Caco-2 (cell line): ENCODE measurements at places on chromosomes 5 and 9. TPM values are rescaled to one million over a fixed set of nuclear protein-coding genes. Genes with fewer than 3 reads are reported as not detected.

DNA sequence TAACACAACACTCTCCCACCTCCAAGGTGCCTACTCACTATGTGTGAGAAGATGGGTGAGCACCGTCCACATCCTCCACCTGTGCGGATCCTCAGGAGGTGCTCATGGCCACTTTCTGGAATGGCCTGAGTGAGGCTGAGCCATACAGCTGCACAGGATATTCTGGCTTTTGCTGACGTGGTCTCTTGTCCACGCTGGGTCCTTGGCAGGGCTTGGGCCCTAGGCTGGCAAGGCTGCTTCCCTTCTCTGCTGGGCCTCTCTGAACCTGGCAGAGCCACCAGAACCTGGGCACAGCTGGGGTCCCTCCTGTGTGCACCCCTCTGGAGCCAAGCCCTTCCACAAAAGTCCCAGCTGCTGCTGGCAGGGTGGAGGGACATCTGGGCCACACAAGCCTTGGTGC lies 56.4 kb upstream of the IER5L start:
- H3K36me3 ChIP-seq, result no peaks in the 10 kb centered on the region
- no peak for DNase-seq
- no peaks in the 10 kb centered on the region for H3K27me3 ChIP-seq
- no peak overlapping the region for H3K27ac ChIP-seq
- peaks cover 5% of the 10 kb centered on the region; the same call in 1 of the 2 replicates for H3K4me1 ChIP-seq

GRCh38 chr5:93151896-93152295 lies 429.1 kb downstream of the NR2F1-AS1 start:
- no peak for DNase-seq
- no peak overlapping the region for H3K4me3 ChIP-seq
- H3K27me3 ChIP-seq, result no peaks in the 10 kb centered on the region
- 0 out of 2 replicates have a peak, but pooled peaks cover 6% of the 10 kb centered on the region for H3K4me1 ChIP-seq
- H3K27ac ChIP-seq, result no peak overlapping the region

GRCh38 chr5:111372799-111373198 lies 139.5 kb downstream of the STARD4 start:
- no peak overlapping the region for H3K4me3 ChIP-seq
- no peak overlapping the region for H3K27ac ChIP-seq
- no peaks in the 10 kb centered on the region for H3K36me3 ChIP-seq
- no peaks in the 10 kb centered on the region for H3K27me3 ChIP-seq

- H3K27me3 ChIP-seq, result no peaks in the 10 kb centered on the region
- peaks cover 8% of the 10 kb centered on the region; the same call in 1 of the 2 replicates for H3K4me1 ChIP-seq
- H3K27ac ChIP-seq, result no peak overlapping the region
- no peak overlapping the region for H3K4me3 ChIP-seq
- no peaks in the 10 kb centered on the region for H3K36me3 ChIP-seq
Measured at GRCh38 chr9:135242406-135242805, 154.9 kb downstream of the OLFM1 start.

DNA sequence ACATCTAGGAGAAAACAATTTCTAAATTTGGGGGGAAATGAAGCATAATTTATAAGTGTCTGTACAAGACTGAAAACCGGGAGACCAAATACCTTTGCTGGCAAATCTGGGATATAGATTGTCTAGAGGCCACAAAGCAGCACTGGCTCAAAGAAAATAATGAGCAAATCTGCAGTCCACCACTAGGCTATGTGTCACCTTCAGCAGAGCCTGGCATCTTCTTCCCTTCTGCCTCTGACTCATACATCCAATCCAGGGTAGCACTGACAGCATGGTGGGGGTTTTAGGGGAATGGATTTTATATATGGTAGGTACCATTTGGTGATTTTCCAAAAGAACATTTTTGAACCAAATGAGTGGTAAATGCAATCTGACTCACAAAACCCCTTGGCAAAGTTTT lies 12.8 kb downstream of the FAM81B start:
- H3K4me3 ChIP-seq, result no peak overlapping the region
- no peaks in the 10 kb centered on the region for H3K36me3 ChIP-seq
- no peaks in the 10 kb centered on the region for H3K4me1 ChIP-seq
- H3K27ac ChIP-seq, result no peak overlapping the region
- no peak for DNase-seq

DNA sequence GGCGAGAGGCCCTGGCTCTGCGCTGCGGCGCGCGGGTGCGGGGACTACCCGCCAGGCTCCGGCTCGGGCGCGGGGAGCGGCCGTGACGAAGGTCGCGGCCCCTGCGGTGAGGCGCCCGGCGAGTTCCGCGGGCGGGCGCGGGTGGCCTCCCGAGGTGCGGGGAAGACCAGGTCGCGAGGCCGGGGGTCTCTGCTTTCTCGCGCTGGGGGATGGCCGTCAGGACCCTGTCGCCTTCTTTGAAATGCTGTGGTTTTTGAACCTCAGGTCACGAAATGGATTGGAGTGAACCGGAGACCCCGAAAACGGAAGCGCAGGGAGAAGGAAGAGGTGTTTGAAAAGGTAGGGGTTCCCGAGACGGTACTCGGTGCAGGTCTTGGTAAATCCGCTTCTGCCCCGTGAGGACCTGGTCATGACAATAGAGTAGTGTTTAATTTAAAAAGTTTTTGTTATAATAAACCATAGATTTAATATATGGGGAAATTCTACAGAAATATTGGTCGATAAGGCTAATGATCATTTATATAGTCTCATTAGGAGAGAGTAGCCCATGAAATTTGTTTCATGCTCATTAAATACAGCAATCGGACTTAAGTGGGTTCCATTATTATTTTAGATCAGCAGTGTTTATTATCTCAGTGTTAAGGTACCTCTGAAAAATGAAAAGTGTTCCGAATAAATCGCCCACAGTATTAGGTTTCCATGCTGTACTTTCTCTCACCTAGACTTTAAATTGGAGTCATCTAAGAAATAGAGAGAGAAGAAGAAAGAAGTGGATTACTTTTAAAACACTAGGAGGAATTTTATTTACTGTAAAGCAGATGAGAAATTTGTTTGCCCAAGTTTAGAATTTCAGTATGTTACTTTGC lies 279.0 kb downstream of the AOPEP start:
- peak overlapping the region; percentile 86 for H3K4me3 ChIP-seq
- peaks cover 40% of the 10 kb centered on the region for H3K4me1 ChIP-seq
- H3K27ac ChIP-seq, result peak overlapping the region; percentile 54
- H3K36me3 ChIP-seq, result no peaks in the 10 kb centered on the region

GRCh38 chr5:11261241-11261640 lies 500.2 kb upstream of the DAP start:
- no peak overlapping the region for H3K27ac ChIP-seq
- no peak overlapping the region for H3K4me3 ChIP-seq
- no peak for DNase-seq
- H3K27me3 ChIP-seq, result no peaks in the 10 kb centered on the region

DNA sequence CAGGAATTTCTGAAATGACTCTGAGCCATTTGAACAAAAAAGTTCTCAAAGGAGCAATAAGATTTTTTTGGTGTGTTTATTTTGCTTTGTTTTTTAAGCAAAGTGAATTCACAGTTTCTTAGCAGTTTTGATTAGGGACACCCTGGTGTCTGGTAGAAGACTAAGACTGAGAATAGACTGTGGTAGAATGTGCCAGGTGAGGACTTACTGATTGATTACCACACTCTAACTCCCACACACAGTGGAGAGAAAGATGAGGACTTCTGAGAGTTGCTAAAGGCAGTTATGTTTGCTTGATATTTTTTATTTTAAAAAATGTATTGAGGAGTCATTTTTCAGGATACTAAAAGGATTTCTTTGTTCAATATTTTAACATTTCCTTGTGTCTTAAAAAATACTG lies 175.1 kb downstream of the CD180 start:
- no peaks in the 10 kb centered on the region; the same call in 1 of the 2 replicates for H3K36me3 ChIP-seq
- no peaks in the 10 kb centered on the region for H3K27me3 ChIP-seq
- no peak for DNase-seq
- peaks cover 31% of the 10 kb centered on the region for H3K4me1 ChIP-seq
- no peak overlapping the region for H3K4me3 ChIP-seq
- H3K27ac ChIP-seq, result no peak overlapping the region

DNA sequence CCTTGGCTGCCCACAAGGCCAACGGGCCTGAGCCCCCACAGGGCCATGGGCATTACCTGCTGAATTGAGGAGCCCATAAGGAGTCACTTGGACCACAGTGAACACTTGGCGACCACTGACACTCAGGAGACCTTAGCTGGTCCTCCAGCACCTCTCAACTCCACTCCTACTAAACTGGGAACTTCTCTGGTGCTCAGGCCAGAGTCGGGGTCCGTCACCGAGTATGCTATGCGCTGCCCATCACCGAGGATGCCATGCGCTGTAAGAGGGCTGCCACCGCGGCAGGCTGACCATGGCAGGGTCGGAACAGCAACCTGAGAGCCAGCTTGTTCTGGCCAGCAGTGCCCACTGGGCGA lies 600 bp upstream of the SQSTM1 start:
- H3K36me3 ChIP-seq, result peaks cover 13% of the 10 kb centered on the region
- DNase-seq, result no peak
- H3K27me3 ChIP-seq, result no peaks in the 10 kb centered on the region

DNA sequence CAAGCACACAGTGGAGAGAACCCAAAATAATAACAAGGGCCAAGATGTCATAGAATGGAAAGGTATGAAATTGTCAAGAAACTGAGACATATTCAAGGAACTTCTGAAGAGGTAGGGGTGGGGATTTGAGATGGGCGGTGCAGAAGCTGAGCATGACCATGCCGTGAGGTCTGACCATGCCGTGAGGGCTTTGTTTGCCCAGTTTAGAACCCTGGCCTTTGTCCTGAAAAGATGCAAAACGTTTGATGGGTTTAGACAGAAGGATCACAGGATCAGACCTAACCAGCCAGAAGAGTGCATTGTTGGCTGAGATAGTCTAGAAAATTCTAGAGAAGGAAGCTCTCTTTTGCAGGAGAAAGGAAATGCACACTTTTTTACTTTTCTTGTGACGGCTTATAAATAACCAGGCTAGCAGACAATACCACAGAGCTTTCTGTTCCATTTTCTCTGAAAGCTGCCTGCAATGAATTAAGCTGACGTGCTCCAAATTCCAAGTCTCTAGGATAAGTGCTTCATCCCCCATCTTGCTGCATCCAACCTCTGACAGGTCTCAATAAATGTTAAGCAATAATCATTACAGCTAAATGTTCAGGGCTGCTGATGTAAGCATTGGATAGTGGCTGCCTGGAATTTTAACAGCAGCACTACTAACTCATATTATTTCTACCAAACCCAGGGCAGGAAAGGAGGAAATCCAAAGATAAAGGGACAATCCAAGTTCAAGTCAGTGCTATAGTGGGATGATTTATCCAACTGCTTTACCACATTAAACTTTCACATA lies 110.9 kb upstream of the IL6ST start:
- no peaks in the 10 kb centered on the region for H3K36me3 ChIP-seq
- H3K4me3 ChIP-seq, result no peak overlapping the region
- DNase-seq, result no peak
- no peak overlapping the region for H3K27ac ChIP-seq
- peaks cover 32% of the 10 kb centered on the region for H3K4me1 ChIP-seq

DNA sequence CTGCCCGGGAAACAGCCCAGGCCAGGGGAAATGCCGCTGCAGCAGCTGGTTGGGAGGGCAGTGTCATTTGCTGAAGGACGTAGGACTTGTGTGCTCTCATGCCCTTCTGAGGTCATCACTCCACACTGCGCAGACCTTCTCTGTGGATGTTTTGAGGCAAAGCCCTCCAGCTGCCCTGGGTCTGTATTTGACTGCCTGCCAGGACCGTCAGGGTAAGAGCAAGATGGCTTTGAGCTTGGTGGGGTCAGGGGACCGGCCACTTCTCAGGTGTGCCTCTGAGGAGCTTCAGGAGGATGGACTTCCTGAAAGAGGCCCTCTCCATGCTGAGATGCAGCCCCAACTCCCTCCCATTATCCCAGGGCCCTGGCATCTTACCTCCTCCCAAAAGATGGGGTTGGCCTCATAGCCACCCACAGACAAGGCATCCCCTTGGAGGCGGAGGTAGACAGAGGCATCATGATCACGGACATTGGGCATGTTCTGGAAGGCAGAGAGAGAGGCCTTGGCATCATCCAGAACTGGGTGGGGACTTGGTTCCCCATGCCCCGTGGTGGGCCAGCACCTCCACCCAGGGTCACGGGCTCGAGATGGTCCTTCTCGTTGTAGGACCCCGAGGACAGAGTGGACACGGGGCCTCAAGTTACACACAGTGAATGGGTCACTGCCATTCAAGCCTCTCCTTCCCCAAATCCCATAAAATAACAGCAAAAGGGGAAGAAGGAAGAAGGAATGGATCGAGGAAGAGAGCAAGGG lies 19.4 kb downstream of the SARDH start:
- no peak overlapping the region for H3K4me3 ChIP-seq
- no peak for DNase-seq
- H3K27me3 ChIP-seq, result no peaks in the 10 kb centered on the region
- H3K27ac ChIP-seq, result no peak overlapping the region
- no peaks in the 10 kb centered on the region for H3K36me3 ChIP-seq

DNA sequence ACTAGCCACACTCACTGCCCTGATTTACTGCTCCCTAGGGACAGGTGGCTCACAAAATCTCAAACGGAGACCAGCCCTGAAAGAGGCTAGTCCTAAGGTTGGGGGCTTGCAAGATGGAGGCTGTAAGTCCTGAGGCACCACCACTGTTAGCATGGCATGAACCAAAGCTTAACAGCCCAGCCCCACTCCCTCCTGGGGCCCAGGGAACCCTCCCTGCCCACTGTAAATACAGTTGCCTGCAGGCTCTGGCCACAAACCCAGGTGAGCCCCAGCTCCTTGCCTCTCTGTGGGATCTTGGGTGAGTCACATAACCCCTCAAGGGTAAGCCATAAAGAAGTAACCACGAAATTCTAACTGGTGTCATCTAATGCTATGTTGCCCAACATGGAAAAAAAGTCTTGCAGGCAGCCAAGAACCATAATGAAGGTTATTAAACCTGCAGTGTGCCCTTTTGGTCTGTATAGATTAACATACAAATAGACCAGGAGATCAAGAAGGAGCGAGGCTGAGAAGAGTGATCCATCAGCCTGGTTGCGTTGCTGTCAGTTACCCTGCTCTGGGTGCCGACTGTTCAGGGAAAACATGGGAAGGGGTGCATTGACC lies 1.7 kb upstream of the POMT1 start:
- H3K27ac ChIP-seq, result peak overlapping the region; percentile 81
- no peak overlapping the region for H3K4me3 ChIP-seq
- 0 out of 2 replicates have a peak, but pooled peaks cover 6% of the 10 kb centered on the region for H3K4me1 ChIP-seq
- DNase-seq, result no peak
- H3K36me3 ChIP-seq, result peaks cover 5% of the 10 kb centered on the region

The PDZD2 gene
- total RNA-seq, result 0.16 and 0.91 TPM in 2 replicates

The STX17 gene
- 40.2 and 41.1 TPM in 2 replicates for total RNA-seq

The ALDH1B1 gene
- total RNA-seq, result 35.7 and 38.3 TPM in 2 replicates

The C9orf57 gene
- total RNA-seq, result not detected in 2 replicates

The CTSV gene
- 110 and 127 TPM in 2 replicates for total RNA-seq

The FRRS1L gene
- 0.30 TPM in 1 of 2 replicates, not detected in the other for total RNA-seq

The SPINK6 gene
- total RNA-seq, result not detected in 2 replicates

The TTC23L gene
- 0.09 and 0.72 TPM in 2 replicates for total RNA-seq

The C9orf152 gene
- total RNA-seq, result 0.36 and 0.42 TPM in 2 replicates
